ENCODE measurements at places on chromosomes 1 and 21.

DNA sequence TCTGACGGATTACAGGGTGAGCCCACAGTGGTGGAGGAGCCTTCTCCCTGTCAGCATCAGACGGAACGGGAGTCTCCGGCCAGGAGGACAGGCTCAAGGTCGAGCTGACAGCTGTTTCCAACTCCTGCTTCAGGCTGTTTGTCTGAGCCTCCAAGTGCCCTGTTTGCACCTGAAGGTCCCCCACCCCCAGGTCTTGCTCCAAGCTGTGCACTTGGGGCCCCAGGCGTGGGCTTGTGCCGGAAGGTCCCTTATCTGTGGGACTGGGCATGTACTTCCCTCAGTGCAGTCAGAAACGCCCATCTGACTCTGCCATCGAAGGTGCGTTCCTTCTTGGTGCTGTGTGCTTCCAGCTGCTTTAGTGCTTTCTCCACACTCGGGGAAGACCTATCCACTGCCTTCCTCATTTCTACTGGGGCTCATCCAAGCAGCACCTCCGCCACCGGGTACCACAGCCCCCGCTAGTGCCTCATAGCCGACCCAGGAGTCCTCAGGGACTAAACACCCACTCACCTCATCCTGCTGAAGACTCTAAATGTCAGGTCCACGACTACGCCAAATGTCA lies 29.5 kb upstream of the CR2 start:
- DNase-seq, result peak; percentile 40

DNA sequence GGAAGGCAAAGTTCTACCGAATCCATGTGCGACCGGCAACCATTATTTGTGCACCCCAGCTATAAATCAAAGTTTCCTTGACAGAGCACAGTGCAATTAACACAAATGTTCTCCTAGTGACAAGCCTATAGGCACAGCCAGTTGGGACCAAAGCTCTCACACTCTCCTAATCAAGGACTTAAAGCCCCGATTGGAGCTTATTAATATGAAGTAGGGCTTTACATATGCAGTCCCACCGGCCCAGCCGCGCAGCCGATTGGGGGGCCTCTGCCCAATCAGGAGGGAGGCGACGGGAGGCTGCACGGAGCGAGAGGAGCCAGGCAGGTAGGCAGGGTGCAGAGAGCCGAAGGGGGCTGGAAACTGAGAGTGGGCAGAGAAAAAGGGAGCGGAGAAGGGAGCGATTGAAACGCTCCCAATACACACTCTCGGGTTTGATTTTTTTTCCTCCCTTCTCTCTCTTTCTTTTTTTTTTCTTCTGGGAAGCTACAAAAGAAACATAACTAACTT lies at the start of gene ESRRG:
ESRRG (minus strand) TSS at position 156 of the 507 bp plus-strand sequence; CDS start at position 26, 130 bp downstream.
- DNase-seq, result peak; percentile 93

GRCh38 chr21:25960402-25960801 lies 210.2 kb downstream of the APP start:
- peak; percentile 77 for DNase-seq

DNA sequence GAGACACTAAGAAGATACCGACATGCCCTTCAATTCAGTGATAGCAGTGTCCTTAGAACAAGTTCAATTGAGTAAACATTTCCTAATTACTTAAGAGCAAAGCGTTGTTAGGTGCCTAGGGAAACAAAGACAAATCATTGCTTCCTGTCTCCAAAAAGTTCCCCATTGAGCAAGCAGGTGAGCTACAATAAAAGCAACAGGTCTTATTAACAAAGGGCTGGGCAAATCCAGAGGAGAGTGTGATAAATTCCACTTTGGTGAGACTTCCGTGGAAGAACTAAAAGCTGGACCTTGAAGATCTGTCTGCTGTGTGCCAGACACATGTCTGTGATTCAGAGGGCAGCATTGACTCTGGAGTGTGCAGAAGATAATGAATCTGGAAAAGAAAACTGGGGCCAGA lies 1.9 kb upstream of the TUT4 start:
- no peak for DNase-seq

DNA sequence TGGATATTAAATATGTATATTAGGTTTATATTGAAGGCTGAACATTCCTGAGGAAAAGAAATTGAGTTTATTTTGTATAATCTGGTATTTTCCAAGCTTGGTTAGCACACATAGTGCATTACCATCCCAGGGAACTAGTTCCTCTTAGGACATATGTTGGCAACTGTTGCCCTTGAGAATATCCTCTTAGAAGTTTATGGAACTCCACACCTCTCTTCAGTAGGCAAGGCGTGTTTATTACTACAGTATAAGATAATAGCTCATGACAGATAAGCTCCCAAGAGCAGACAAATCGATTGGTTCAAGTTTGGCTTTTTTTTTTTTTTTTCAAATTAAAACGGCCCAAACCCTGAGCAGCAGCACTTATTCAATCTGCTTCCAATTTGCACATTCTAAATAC lies 59.8 kb upstream of the SIPA1L2 start:
- no peak for DNase-seq

DNA sequence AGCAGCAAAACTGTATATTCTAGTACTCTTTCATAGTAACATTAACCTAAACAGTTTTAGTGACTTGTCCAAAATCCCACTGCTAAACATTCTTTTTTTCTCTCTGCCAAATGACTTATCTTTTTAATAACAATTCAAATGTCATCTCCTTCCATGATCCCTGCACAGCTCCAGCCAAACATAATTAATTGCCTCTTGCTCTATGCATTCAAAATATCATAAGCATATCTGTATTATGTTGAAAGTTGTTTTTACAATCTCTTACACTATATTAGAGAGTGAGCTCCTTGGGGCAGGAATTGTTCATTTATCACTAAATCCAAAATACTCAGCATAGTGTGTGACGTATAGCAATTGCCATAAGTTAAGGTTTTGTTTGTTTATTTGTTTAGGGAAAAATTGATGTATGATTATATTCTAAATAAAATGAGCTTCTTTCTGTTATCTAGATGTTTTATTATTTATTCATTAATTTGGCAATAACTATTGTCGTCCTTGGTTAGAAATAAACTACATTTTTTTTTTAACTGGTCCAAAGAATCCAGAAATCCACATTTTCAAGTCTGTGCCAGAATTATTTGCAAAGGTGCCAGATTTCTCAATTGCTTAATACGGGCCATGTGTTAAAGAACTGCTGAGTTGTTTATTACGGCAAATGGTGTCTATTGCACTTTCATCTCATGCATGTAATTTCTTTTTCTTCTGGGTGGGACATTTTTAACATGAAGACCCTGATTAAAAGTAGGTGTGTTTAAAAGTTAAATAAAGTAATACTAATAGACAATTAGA lies 577.2 kb upstream of the ZRANB2 start:
- DNase-seq, result no peak

Measured in islet precursor cell (in vitro differentiated cells).